ENCODE measurements at places on chromosomes 7 and 10. TPM values are rescaled to one million over a fixed set of nuclear protein-coding genes. Genes with fewer than 3 reads are reported as not detected.

- peaks cover 7% of the 10 kb centered on the region for H3K4me1 ChIP-seq
- DNase-seq = no peak
- no peak overlapping the region for H3K27ac ChIP-seq
- H3K36me3 ChIP-seq = no peaks in the 10 kb centered on the region
Observed at GRCh38 chr10:118955531-118955930, 74.0 kb upstream of the NANOS1 start.

Gene LIPJ
- not detected for total RNA-seq

- H3K36me3 ChIP-seq = no peaks in the 10 kb centered on the region
- DNase-seq = no peak
- no peak overlapping the region for H3K4me3 ChIP-seq
- H3K4me1 ChIP-seq = peaks cover 9% of the 10 kb centered on the region
- H3K27ac ChIP-seq = no peak overlapping the region
Observed at GRCh38 chr10:122050811-122051210, 61.8 kb downstream of the TACC2 start.

DNA sequence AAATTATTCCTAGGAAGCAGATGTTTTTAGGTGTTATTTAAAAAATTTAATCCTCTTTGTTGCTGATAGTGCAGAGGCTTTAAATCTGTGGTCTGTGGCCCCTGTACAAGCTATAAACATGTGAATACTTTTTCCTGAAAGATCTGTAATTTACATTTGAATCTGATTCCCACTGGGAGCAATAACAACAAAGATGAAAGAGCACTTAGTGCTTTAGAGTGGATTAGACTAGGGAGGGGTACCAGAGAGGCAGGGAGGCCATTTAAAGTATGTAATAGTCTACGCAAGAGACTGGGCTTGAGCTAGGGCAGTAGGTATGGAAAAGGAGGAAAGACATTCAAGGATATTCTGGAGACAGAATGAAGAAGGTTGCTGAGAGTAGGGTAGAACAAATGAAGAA, 19.1 kb downstream of the BTRC start:
- no peaks in the 10 kb centered on the region for H3K36me3 ChIP-seq
- H3K27ac ChIP-seq = no peak overlapping the region
- no peaks in the 10 kb centered on the region for H3K27me3 ChIP-seq

DNA sequence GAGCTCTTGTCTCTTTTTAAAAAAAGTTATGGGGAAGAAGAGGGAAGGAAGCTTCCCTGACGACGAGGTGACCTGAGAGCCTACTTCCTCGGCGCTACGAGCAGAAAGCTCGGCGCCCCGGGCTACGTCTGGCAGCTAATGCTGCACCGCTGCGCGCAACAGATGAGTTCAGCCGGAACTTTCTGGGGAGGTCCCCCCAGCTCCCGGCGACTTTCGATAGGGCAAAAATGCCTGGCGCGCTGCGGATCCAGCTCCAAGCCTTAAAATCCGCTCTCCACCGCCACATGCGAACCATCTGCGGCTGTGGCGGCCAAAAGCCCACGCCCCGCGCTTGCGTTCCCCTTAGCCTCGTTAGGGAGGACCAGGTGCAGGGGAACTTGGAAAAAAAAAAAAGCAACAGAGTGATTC, 621 bp downstream of the P4HA1 start:
- DNase-seq = peak; percentile 78
- peak overlapping the region; percentile 71 for H3K4me3 ChIP-seq
- no peaks in the 10 kb centered on the region for H3K4me1 ChIP-seq
- H3K27ac ChIP-seq = peak overlapping the region; percentile 96
- H3K27me3 ChIP-seq = no peaks in the 10 kb centered on the region
- H3K36me3 ChIP-seq = no peaks in the 10 kb centered on the region

- H3K4me1 ChIP-seq = no peaks in the 10 kb centered on the region
- no peak overlapping the region for H3K27ac ChIP-seq
- no peak overlapping the region for H3K4me3 ChIP-seq
- H3K27me3 ChIP-seq = no peaks in the 10 kb centered on the region
- H3K36me3 ChIP-seq = no peaks in the 10 kb centered on the region
Observed at GRCh38 chr7:128833148-128833945, 3.1 kb downstream of the FLNC start.

Gene FFAR4
- total RNA-seq = 1.0 TPM

Gene CYP3A5
- total RNA-seq = 13.5 TPM

DNA sequence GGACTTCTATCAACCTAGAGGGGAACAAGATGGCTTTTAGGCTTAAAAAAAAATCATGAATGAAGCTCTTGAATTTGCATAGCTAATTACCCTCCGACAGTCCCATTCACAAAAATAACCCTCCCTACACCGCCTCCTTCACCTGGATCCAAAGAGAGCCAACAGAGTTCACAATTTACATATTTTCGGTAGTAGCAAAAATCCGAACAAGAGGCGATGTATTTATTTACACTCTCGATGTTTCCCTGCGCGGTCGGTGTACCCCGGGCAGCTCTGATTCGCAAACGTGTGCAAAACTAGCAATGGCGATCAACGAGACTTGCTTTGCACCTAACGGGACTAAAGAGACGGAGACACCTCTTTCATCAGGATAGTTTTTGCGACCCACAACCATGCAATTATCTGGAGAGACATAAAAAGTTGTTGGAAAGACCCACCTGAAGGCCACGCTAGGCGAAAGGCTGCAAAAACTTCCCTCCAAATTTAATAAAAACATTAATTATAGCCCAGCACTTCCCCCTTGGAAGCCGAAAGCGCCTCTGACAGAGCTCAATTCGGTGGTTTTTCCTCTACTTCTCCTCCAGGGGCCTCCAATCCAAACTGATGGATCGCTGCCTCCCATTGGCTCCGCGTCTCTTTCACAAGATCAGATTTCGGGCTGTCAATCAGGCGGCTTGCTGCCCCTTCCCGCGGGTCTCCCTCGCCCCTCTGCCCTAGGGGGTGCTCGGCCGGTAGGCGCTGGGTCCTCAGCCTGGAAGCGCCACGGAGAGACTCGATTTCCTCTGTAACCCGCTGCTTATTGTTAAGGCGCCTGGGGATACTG, at the start of gene ETV1:
Gene ETV1, minus strand, starts transcription at position 541 of the 823 bp plus-strand sequence. CDS start 614 bp downstream, outside the sequence.
- H3K27me3 ChIP-seq = no peaks in the 10 kb centered on the region
- H3K27ac ChIP-seq = peak within 1 kb of the TSS; percentile 56
- H3K4me1 ChIP-seq = peaks cover 5% of the 10 kb centered on the region

DNA sequence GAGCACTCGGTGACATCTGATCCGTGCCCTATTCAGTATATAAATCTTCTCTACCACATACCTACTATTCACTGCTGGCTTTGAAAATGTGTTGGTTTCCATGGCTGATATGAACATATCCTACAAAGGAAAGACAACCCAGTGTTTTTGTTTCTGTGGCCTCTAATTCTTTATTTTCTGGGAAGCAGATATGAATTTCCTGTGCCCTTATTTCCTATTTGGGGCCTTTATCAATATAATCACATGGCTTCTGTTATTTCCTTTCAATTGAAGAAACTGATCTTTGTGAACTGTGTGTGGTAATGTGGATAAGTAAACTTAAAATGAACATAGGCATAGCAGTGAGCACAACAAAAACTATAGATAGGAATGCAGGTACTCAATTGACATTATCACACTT, 10.6 kb downstream of the CCNJ start:
- H3K27ac ChIP-seq = no peak overlapping the region
- peaks cover 18% of the 10 kb centered on the region for H3K36me3 ChIP-seq
- H3K27me3 ChIP-seq = no peaks in the 10 kb centered on the region
- no peak for DNase-seq

DNA sequence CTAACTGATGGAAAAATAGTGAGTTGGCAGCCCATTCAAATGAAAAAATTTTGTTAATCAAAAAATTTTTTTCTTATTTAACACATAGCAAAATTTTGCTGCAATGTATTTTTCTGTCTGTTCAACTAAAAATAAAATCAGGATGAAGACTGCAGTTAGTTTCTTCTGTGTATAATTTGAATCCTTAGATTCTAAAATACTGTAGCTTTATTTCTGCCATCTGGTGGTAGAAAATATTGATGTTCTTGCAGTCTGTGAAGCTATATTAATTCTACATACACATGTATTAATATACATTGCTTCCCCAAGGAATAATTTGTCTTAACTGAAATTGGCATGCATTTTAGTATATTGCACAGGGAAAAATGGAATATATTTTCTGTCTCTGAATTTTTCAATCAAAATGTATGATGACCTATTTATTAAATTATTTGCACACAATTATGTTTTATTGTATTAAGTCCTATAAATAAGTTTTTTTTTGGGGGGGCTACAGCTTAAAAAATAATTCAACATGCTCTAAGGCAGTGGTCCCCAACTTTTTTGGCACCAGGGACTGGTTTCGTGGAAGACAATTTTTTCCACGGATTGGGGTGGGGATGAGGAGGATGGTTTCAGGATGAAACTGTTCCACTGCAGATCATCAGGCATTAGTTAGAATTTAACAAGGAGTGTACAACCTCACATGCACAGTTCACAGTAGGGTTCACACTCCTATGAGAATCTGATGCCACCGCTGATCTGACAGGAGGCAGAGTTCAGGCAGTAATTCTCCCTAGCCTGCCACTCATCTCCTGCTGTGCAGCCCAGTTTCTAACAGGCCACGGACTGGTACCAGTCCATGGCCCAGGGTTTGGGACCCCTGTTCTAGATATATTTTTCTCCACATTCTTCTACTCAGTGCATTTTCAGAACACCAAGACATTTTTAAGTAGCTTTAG, 119.4 kb downstream of the GNAT3 start:
- H3K27ac ChIP-seq = no peak overlapping the region
- no peak overlapping the region for H3K4me3 ChIP-seq
- no peaks in the 10 kb centered on the region for H3K36me3 ChIP-seq

DNA sequence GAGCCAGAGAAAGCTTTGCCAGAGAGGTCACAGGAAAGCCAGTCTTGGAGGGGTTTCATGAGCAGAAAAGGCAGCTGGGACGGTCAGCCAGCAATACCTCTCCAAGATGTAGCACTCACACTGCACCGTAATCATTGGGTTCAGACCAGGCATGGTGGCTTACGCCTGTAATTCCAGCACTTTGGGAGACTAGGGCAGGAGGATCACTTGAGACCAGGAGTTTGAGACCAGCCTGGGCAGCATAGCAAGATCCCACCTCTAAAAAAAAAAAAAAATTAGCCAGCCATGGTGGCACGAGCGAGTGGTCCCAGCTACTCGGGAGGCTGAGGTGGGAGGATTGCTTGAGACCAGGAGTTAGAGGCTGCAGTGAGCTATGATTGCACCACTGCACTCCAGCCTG, 90.2 kb upstream of the CUX1 start:
- H3K36me3 ChIP-seq = no peaks in the 10 kb centered on the region
- no peaks in the 10 kb centered on the region for H3K4me1 ChIP-seq
- no peak overlapping the region for H3K27ac ChIP-seq
- H3K4me3 ChIP-seq = no peak overlapping the region
- DNase-seq = no peak

GRCh38 chr10:130212746-130213145, 76.6 kb downstream of the GLRX3 start:
- no peak overlapping the region for H3K4me3 ChIP-seq
- H3K27ac ChIP-seq = no peak overlapping the region
- DNase-seq = no peak
- no peaks in the 10 kb centered on the region for H3K27me3 ChIP-seq
- no peaks in the 10 kb centered on the region for H3K36me3 ChIP-seq

Gene HMX3
- total RNA-seq = not detected

Gene ZNF438
- 9.9 TPM for total RNA-seq

- DNase-seq = no peak
- no peaks in the 10 kb centered on the region for H3K4me1 ChIP-seq
- no peak overlapping the region for H3K4me3 ChIP-seq
- no peak overlapping the region for H3K27ac ChIP-seq
- no peaks in the 10 kb centered on the region for H3K36me3 ChIP-seq
Observed at GRCh38 chr10:76463111-76463510, 1031.7 kb downstream of the LRMDA start.

Gene SLC18A3
- total RNA-seq = not detected

DNA sequence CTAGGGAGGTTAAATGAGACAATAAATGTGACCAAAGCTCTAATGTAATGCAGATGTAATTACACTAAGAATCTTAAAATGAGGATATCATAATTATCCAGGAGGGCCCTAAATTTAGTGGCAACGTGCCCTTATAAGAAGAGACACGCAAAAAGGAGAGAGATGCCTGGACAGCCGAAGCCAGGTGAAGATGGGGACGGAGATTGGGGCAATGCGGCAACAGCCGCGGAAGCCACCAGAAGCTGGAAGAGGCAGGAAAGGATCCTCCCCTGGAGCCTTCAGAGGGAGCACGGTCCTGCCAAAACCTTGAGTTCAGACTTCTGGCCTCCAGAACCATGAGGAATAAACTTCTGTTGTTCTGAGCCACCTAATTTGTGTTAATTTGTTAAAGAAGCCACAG, 25.3 kb upstream of the C10orf71 start:
- no peaks in the 10 kb centered on the region for H3K4me1 ChIP-seq
- H3K36me3 ChIP-seq = no peaks in the 10 kb centered on the region
- H3K27ac ChIP-seq = no peak overlapping the region
- H3K27me3 ChIP-seq = no peaks in the 10 kb centered on the region
- no peak overlapping the region for H3K4me3 ChIP-seq
- no peak for DNase-seq

GRCh38 chr10:121838931-121839330, 88.9 kb downstream of the ATE1 start:
- H3K27me3 ChIP-seq = no peaks in the 10 kb centered on the region
- no peaks in the 10 kb centered on the region for H3K4me1 ChIP-seq
- no peak overlapping the region for H3K27ac ChIP-seq
- DNase-seq = no peak

- no peaks in the 10 kb centered on the region for H3K4me1 ChIP-seq
- no peak overlapping the region for H3K27ac ChIP-seq
- H3K27me3 ChIP-seq = no peaks in the 10 kb centered on the region
- no peak overlapping the region for H3K4me3 ChIP-seq
- no peak for DNase-seq
- no peaks in the 10 kb centered on the region for H3K36me3 ChIP-seq
Observed at GRCh38 chr7:154899862-154900261, 103.1 kb downstream of the PAXIP1 start.

Gene PSD
- total RNA-seq = 2.2 TPM

DNA sequence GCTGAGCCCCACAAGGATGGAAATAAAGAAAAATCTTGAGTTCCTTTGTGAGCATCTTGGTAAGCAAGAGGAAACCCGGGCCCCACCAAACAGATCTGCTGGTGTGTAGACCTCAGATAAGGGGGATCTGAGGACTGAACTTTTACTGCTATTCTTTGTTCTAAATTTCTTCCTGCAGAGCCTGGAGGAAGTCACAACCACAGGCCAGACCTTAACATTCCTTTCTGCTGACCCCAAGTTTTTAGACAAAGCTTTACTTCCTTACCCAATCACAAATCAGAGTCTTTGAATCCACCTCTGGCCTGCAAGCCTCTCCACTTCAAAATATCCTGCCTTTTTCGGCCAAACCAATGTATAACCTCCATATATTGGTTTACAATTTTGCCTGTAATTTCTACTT, 352.6 kb upstream of the AUTS2 start:
- H3K27ac ChIP-seq = no peak overlapping the region
- H3K4me3 ChIP-seq = no peak overlapping the region
- no peaks in the 10 kb centered on the region for H3K4me1 ChIP-seq
- peak; percentile 23 for DNase-seq
- H3K27me3 ChIP-seq = no peaks in the 10 kb centered on the region

Data from kidney (tissue), 22 donors.